Hippocampal formation (tissue), 2 donors: ENCODE measurements at places on chromosomes 16 and 17.
A peak's percentile ranks its signal among the peaks of the same experiment; 100 is the strongest.

- no peak for DNase-seq
These were observed 19.4 kb upstream of the TRIM25 start for GRCh38 chr17:56933151-56933745.

GRCh38 chr17:21186399-21187187 is 27.4 kb downstream of the TMEM11 start:
- DNase-seq, result no peak

GRCh38 chr17:20205609-20206008 is 196.4 kb downstream of the SPECC1 start:
- no peak for DNase-seq

GRCh38 chr17:2837147-2837561 is 40.9 kb downstream of the RAP1GAP2 start:
- DNase-seq, result no peak

GRCh38 chr17:9763643-9764042 is 27.7 kb downstream of the DHRS7C start:
- no peak for DNase-seq

GRCh38 chr16:66714654-66715307 is 18.2 kb upstream of the CMTM4 start:
- DNase-seq, result no peak

- DNase-seq, result peak; percentile 30
These were observed 430 bp downstream of the AMFR start for GRCh38 chr16:56424791-56425438.

DNA sequence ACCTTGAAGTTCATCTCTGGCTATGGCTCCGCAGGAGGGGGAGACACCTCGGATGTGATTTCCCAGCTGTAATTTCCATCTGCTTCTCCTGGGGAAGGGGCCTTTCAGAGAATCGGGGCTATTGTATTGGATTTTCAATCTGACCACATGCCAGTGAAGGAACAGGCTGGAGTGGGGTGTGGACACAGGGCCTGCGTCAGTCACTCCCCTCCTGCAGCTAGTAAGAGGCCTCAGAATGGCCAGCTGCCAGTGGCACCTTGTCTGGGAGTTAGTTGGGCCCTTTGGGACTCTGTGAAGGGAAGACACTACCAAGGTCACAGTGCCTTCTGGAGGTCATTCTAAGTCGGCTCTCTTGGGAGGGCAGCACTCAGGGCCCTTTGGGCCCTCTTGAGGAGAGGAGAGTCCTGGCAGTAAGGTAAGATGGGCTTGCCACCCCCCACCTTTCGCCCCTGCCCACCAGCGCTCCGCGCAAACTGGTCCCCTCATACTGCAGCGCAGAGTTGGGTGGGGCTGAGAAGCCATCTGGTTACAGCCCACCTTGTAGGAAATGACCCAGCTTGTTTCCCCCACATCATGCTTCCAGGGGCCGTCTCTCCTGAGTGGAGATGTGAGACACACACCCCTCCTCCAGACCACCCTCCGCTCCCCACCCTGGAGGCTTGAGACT is 5.4 kb downstream of the NXPH3 start:
- DNase-seq, result no peak

- no peak for DNase-seq
These were observed 4.4 kb downstream of the CD300E start for GRCh38 chr17:74619077-74619673.

DNA sequence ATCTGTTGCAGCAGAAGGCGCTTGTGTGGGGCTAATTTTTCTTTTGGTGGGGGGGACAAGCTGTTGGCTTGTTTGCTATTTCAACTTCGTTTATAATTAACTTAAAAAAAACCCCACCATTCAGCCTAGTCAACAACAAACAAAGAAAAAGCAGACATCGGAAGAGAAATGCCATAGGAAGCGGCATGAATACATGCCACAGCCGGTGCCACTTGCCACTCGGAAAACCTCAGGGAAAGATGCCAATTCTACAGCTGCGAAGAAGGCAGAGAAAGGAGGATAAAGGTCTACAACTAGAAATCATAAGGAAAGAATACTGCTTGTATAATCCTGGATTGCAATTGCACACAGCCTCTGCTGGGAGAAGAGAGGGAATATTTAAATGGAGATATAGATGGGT is 254.4 kb upstream of the PMFBP1 start:
- peak; percentile 71 for DNase-seq
